ENCODE measurements at places on chromosomes 2 and 18.

DNA sequence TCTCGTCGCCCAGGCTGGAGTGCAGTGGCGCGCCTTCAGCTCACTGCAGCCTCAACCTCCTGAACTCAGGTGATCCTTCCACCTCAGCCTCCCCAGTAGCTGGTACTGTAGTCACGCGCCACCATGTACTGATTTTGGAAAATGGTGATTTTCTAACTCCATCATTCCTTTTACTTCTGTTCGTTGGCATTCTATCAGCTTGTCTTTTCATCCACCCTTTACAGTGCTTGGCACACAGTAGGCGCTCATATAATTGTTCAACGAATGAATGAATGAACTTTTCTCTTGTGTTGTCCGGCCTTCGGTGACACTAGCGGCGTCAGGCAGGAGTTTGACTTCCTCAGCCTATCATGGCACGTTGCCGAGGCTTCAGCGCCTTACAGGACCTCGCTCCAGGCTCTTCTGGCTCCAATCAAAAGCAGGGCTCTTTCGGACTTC lies 373 bp upstream of the MTHFD2 start:
- no peak for DNase-seq

GRCh38 chr2:201057087-201057521 lies 14.4 kb downstream of the HYCC2 start:
- no peak for DNase-seq

- DNase-seq = peak; percentile 25
These were observed 113.4 kb upstream of the AQP4 start for GRCh38 chr18:26978812-26979341.

DNA sequence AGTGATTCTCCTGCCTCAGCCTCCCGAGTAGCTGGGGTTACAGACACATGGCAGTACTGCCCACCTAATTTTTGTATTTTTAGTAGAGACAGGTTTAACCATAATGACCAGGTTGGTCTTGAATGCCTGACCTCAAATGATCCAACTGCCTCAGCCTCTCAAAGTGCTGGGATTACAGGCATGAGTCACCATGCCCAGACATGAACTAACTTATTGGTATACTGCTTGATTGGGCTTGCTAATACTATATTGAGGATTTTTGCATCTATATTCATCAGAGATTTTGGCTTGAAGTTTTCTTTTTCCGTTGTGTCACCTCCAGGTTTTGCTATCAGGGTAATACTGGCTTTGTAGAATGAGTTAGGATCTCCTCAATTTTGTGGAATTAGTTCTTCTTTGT lies 706.1 kb upstream of the HS6ST1 start:
- no peak for DNase-seq

- DNase-seq = no peak
These were observed 144.0 kb downstream of the CLIP4 start for GRCh38 chr2:29259221-29259620.

DNA sequence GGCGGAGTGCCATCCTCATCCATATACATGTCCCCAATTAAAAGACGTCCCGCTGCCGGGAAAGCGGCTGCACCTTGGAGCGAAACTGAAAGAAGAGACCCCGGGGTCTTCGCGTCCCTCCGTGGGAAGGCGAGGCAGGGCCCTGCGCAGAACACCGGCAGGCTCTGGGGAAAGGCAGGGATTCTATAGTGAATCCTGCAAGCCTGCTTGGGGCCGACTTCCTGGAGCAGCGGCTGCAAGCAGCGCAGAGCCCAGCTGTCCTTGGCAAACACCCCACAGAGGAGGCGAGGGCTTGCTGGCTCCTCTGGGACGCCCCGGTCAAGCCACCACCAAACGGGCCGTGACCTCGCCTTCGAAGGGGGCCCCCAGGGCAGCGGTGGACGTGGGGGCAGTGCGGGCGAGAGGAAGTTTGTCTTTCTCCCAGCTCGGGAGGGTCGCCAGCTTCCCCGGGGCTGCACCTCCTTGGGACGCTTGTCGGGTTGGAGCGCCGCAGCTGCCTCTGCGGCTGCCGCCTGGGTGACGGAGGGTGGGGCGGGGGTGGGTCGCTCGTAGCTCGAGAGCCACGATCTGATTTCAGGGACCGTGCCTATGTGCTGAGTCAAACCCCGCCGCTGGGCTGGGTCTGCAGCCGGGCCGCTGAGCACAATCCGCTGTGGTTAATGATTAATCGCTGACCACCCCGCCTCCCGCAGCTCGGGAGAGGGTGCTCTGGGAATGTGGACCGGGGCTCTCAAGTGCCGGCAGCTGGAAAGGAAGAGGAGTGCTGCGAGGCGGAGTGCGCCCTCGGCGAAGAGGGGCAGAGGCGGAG lies 486 bp upstream of the GPR39 start:
- no peak for DNase-seq

DNA sequence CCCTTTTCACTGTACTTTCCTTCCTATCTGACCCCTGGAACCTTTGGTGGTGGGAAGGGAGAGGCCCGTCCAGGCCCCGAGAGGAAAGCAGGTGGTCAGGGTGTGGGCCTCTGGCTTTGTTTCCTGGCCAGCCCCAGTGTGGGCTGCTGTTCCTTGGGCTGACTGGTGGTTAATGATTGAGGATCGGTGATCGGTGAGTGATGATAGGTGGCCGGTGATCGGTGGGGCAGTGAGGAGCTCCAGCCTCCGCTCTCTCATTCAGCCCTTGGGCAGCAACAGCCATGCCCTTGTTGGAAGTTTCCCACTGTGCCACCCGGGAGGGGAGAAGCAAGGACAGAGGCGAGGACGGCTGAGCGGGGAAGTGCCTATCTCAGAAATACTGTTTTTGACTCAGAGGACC lies 7.3 kb downstream of the ACKR3 start:
- no peak for DNase-seq

GRCh38 chr2:196823750-196824522 lies 14.8 kb upstream of the C2orf66 start:
- DNase-seq = no peak

GRCh38 chr18:76382275-76382674 lies 112.8 kb downstream of the ZNF516 start:
- DNase-seq = no peak

DNA sequence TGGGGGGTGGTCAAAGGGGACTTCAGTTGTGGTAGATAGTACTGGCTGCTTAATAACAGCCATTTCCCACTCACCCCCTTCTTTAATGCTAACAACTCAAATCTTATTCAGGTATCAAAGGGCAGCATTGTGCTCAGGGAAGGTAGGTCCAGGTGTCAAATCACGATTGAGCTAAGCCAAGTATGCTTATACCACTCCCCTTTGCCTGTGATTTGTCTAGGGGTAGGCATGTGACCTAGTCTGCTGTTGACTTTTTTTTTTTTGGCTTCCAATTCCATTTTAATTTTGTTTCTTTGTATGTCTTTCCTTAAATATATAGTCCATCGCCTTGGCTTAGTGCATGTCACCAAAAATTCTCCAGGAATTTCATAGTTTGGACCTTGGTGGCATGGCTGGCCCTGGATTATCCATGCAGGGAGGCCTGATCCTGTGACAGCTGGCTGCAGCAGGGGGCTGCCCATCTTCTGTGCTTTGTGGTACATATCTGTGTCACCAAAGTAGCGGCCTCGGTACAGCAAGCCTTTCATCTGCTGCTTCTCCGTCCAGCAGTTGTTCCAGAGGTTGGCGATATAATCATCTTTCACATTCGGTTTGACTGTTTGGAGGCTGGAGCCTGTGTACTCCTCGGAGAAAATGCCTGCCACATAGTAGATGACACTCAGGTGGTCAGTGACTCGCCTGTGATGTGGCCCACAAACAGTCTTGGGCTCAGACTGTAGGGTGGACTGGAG lies 68.1 kb upstream of the SPRED2 start:
- DNase-seq = no peak

- no peak for DNase-seq
These were observed 4.9 kb downstream of the SMAD7 start for GRCh38 chr18:48945953-48946217.

- no peak for DNase-seq
These were observed 18.1 kb upstream of the TMEM237 start for GRCh38 chr2:201661366-201661765.

- no peak for DNase-seq
These were observed 7.7 kb downstream of the CIB4 start for GRCh38 chr2:26633351-26633945.

- DNase-seq = no peak
These were observed 789.9 kb downstream of the CBLN2 start for GRCh38 chr18:71754246-71754645.

GRCh38 chr2:28591711-28592335 lies 96.0 kb downstream of the PLB1 start:
- DNase-seq = no peak

DNA sequence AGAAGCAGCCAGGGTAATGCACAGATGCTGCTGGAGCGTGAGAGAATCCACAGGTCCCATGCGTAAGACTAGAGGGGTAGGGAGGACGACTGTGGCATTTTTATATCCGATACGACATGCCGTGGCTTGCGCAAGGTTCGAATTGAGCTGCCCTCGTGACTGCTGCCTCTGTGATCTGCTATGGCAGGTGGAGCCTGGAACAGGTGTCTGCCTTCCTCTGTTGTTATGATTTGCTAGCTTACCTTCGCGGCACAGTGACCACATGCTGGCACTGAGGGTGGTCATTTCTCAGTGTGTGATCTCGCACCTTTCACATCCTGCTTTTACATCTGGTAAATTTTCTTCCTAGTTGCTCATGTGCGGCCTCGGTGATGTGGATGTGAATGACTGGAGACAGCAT lies 240.2 kb downstream of the ALPK2 start:
- DNase-seq = no peak

DNA sequence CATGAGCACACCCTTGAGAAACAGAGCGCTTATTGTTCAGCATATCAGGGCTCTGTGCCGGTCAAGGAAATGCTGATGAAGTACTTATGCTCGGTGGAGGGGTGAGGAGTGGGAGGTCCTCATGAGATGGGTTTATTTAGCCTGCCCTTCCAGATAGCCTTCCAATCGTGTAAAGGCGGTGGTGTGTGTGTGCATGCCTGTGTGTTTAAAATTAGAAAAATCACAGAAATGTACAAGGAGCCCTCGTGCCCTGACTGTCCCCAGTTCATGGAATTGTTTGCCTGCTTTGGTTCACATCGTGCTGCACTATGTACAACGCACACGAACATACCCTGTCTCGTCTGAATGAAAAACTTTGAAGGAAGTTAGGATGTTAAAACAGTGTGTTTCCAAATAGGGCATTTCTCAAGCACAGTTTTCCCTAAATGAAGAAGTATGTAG lies 158.6 kb downstream of the AQP4 start:
- DNase-seq = no peak

DNA sequence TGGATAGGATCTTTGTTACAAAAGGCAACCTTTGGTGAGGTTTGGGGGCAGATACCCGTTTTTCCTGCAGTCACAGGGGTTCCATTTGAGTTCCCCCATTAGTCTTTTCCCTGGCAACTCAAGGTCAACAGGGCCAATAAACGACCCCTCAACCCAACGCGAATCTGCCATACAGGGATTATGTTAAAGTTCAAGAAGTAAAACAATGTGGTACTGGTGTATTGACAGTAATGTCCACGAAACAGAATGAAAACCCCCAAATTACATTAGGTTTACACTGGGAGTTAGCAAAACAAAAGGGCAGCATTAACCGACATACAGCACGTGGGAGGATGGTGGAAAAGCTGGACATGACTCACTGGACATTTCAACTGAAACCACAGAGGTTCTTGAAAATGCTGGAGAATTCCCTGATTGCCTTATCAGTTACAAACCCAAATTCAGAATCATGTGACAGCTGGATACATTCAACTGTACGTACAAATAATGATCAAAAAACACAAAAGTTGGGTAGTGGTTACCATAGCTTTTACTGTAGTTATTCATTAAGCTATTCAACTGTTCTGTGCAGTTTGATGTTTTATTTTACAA lies 4.9 kb upstream of the IMP4 start:
- DNase-seq = no peak

- no peak for DNase-seq
These were observed 37.2 kb upstream of the APCDD1 start for GRCh38 chr18:10417191-10417590.

- DNase-seq = no peak
These were observed 48.7 kb downstream of the CYP26B1 start for GRCh38 chr2:72098935-72099334.

DNA sequence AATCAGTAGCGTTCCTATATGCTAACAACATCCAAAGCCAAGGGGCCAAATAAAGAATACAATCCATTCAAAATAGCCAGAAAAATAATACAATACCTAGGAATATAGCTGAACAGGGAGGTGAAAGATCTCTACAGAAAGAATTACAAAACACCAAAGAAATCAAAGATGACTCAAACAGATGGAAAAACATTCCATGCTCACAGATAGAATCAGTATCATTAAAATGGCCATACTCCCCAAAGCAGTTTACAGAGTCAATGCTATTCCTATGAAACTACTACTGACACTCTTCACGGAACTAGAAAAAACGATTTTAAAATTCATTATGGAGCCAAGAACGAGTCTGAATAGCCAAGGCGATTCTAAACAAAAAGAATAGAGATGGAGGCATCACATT lies 57.4 kb downstream of the CCBE1 start:
- no peak for DNase-seq

DNA sequence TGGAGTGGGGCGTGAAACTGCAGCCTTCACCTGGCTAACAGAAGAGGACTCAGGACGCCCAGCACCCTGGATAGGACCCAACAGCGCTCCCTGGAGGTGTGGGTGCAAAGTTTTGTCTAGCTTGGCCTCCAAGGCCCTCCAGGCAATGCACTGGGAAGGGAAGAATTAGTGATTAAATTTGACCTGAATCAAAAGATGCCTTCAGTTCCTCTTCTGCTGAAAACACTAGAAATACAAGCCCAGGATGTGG lies 779 bp upstream of the TRIB2 start:
- DNase-seq = peak; percentile 42

GRCh38 chr2:167177196-167177595 lies 288.9 kb downstream of the XIRP2 start:
- no peak for DNase-seq

GRCh38 chr2:171411791-171412483 lies 21.9 kb downstream of the METTL8 start:
- no peak for DNase-seq

DNA sequence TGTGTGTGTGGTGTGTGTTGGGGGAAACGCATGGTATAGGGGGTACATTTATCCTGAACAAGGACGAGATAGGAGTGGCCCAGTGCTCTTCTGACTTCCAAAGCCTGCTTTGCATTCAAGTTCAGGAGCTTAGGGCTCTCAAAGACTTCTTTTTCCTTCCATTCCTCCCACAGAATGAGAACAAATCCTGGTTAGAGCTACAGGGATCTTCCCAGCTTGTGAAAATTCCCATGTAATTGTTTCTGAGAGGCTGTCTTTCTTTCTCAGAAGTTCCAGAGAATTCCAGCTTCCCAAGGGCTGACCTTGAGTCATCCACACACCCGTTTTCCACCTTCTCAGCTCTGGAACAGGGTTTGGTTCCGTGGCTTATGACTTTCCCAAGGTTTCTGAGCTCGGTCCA lies 38.9 kb downstream of the FASTKD2 start:
- no peak for DNase-seq

GRCh38 chr2:16653799-16654198 lies 11.8 kb downstream of the CYRIA start:
- no peak for DNase-seq

Data from GM12891 (cell line).